ENCODE measurements at places on chromosomes 3 and 15.
A peak's percentile ranks its signal among the peaks of the same experiment; 100 is the strongest.

DNA sequence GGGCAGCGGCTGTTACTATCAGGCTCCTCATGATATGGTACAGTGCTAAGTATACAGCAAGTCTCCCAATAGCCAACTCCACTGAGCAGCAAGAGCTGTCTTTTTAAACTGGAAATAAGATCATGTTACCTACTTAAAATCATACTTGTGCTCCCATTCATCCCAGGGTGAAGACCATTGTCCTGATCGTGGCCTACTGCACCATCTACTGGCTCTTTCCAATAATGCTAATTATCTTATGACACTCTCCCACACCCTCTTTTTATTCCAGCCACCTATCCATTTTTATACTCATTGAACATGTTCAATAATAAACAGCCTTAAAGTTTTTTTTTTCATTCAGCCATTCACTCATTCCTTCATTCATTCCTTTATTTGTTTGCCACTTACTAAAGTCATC lies 117.7 kb downstream of the GBE1 start:
- DNase-seq: peak; percentile 37

GRCh38 chr15:58229297-58229768 lies 91.2 kb downstream of the AQP9 start:
- peak; percentile 36 for DNase-seq

DNA sequence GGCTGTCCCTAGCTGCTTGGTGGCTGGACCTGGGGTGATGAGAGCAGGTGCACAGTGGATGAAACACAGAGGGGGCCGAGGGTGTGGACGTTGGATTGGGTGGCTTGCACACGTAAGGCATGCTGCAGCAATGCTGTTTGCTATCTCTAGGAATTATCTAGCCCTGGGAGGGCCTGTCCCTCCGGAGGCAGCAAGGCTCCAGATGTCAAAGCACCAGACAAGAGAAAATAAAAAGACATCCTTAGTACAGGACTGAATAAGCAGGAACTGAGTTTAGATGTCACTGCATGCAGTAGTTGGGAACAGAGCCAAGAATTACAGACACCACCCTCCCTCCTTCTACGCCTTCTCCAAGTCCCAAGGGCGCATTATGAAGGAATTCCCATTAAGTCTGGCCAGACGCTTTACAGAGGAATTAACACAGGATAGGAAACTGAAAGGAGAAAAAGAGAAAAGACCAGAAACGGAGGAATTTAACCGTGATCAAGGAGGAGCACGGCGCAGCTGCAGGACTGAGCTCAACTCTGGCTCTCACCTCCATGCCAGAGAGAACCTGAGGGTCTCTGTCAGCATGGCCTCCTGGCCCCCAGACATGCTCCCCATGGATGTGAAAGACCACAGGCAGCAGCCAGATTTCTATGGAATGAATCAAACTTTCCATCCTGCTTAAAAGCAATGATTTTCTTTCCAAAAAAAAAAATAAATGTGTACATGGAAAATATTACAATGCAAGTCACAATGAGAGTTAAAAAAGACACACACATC lies 13.8 kb downstream of the ATP10A start:
- DNase-seq: peak; percentile 30

- DNase-seq: no peak
Observed at GRCh38 chr3:179375091-179375999, 27.8 kb downstream of the MFN1 start.
